Breast epithelium (tissue), 4 donors: ENCODE measurements at places on chromosomes 5 and 9. TPM values are rescaled to one million over a fixed set of nuclear protein-coding genes. Genes with fewer than 3 reads are reported as not detected.

The RNF208 gene
- total RNA-seq: 1.5 TPM

The FOXD4L6 gene
- 0.15 TPM for total RNA-seq

The CENPK gene
- 0.98 TPM for total RNA-seq

The SPATA31C1 gene
- total RNA-seq: not detected

The PAEP gene
- total RNA-seq: not detected

The ENHO gene
- 5.4 TPM for total RNA-seq

The KIF4B gene
- not detected for total RNA-seq

The SLIT3 gene
- total RNA-seq: 54.1 TPM

The CCDC180 gene
- 10.6 TPM for total RNA-seq

The IL13 gene
- 0.33 TPM for total RNA-seq

The ZMYND19 gene
- total RNA-seq: 16.5 TPM

The FOXD4 gene
- total RNA-seq: not detected

The MUSK gene
- total RNA-seq: not detected

The BTNL3 gene
- total RNA-seq: not detected

The PROB1 gene
- total RNA-seq: 0.73 TPM

The SLC24A2 gene
- total RNA-seq: 0.66 TPM

The FLT4 gene
- total RNA-seq: 4.3 TPM

The ADAMTS13 gene
- total RNA-seq: 2.9 TPM

The AMBP gene
- total RNA-seq: not detected

The GAPVD1 gene
- total RNA-seq: 72.7 TPM

The FYB1 gene
- 10.2 TPM for total RNA-seq

The HRCT1 gene
- total RNA-seq: 3.4 TPM

The BHMT2 gene
- total RNA-seq: 19.3 TPM

The SLC30A5 gene
- total RNA-seq: 63.2 TPM

The COL15A1 gene
- 47.8 TPM for total RNA-seq

The RCL1 gene
- total RNA-seq: 41.3 TPM

The RBM22 gene
- 57.8 TPM for total RNA-seq

The GPR150 gene
- total RNA-seq: 0.33 TPM

The SPRY4 gene
- total RNA-seq: 13.0 TPM

The SPINK13 gene
- 0.48 TPM for total RNA-seq

The GABRA6 gene
- not detected for total RNA-seq

The IRX1 gene
- 19.7 TPM for total RNA-seq

The SPAG8 gene
- total RNA-seq: 1.3 TPM

The ARHGEF28 gene
- 31.5 TPM for total RNA-seq

The NUDT12 gene
- total RNA-seq: 31.0 TPM

The CHMP5 gene
- total RNA-seq: 63.1 TPM

The GRXCR2 gene
- total RNA-seq: not detected

The TAF11L11 gene
- not detected for total RNA-seq

The RNF183 gene
- total RNA-seq: 0.98 TPM

The SARDH gene
- total RNA-seq: 1.0 TPM

The STK32A gene
- total RNA-seq: 6.9 TPM

The PCYOX1L gene
- 6.6 TPM for total RNA-seq

The CER1 gene
- not detected for total RNA-seq

The MEIKIN gene
- not detected for total RNA-seq

The GABRA1 gene
- not detected for total RNA-seq

The CDX1 gene
- not detected for total RNA-seq

The MOB3B gene
- total RNA-seq: 13.1 TPM

The SHC3 gene
- 2.3 TPM for total RNA-seq

The FAM169A gene
- total RNA-seq: 6.3 TPM

The LRRC14B gene
- total RNA-seq: not detected

The CNTNAP3 gene
- total RNA-seq: 23.9 TPM

The NR6A1 gene
- total RNA-seq: 5.3 TPM

The TTLL11 gene
- 10.0 TPM for total RNA-seq

The SPATA31D4 gene
- not detected for total RNA-seq

The AQP7 gene
- total RNA-seq: 38.3 TPM

The WNT8A gene
- total RNA-seq: not detected

The ADAMTS16 gene
- total RNA-seq: 0.15 TPM
